ENCODE measurements at places on chromosomes 2 and 18.
A peak's percentile ranks its signal among the peaks of the same experiment; 100 is the strongest.

GRCh38 chr2:109555346-109555900, 58.3 kb downstream of the SEPTIN10 start:
- no peak for DNase-seq

DNA sequence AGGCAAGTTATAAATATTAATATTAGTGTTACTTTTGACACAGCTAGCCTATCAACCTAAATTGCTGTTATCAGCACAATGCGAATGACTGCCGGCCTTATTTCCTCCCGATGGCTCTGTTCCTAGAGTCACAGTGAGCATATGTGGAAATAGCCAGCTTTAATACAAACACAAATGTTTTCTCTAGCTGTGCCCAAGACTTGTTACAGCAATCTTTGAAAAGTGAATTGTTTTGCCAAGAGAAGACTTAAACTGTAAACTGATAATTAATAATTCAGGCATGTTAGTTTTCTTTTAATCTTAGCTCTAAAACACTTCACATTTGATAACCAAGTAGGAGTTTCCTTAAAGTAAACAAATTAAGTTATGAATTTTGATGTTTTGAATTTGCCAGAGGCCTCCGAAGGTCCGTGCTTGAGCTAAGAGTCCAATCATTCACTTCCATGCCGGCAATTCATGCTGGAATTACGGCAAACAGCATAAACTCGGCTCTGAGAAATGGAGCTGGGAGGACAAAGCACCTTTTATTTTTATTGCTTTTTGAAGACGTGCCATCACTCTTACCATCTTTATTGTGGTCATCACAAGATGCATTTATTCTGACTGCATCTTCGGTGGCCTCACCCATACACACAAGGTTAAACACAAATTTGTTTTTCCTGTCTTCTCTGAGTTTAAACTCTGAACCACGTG, 184.5 kb upstream of the CWC22 start:
- DNase-seq: no peak

- DNase-seq: no peak
Measured at GRCh38 chr2:18834341-18834740, 245.0 kb upstream of the NT5C1B start.

GRCh38 chr18:33579349-33580215, 1.6 kb downstream of the ASXL3 start:
- DNase-seq: no peak

- DNase-seq: no peak
Measured at GRCh38 chr2:126828491-126828890, 70.2 kb upstream of the TEX51 start.

GRCh38 chr2:202007983-202008354, 25.7 kb upstream of the FZD7 start:
- DNase-seq: no peak

DNA sequence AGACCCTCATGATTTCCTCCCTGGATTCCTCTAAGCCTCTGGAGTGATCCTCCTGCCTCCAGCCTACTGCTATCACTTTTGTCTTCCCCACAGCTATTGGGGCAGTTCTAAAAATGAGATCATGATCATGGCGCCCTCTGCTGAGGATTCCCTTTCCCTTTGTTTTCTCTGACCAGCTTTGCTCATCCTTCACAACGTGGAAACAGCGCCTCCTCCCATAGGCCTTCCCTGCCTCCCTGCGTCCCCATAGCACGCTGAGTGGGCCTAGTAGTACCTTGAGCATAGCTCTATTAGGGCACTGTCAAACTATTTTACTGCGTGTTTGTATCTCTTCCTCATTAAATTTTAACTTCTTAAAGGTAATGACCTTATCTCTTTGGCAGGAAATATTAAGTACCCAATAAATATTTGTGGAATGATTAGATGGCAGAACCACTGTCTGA, 207.0 kb upstream of the FANCL start:
- no peak for DNase-seq

DNA sequence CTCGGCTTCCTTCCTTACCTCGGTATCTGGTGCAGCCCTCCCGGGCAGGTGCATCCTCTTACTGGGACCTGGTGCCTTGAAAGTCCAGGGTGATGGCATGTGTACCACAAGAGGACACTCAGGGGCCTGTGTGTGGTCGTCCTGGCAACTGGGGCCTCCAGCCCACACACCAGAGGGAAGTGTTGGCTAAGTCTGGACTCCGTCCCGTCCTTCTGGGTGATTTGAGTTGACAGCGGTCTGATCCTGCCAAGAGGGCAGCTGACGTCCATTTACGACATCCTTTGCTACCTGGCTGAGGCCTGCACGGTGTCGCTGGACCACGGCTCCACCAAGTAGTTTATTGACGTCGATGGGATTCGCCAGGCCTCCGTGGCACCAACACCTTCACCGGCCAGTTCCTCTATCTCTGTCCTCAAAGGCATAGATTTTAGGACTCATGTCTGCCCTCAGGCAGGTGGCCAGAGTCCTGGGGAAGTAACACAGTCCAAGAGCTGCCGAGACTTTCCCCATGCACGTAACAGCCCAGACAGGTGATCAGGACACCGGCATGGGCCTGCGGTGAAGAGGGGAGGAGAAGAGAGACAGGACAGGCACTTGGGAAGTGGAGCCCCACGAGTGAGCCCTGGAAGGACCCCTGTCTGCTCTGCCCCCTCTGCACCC, 186.0 kb upstream of the HDAC4 start:
- DNase-seq: no peak

- DNase-seq: no peak
Measured at GRCh38 chr2:149027590-149028250, 10.8 kb upstream of the LYPD6B start.

- no peak for DNase-seq
Measured at GRCh38 chr18:58382446-58382845, 246.4 kb downstream of the ALPK2 start.

- DNase-seq: no peak
Measured at GRCh38 chr2:70746094-70746974, 21.7 kb downstream of the ADD2 start.

- no peak for DNase-seq
Measured at GRCh38 chr18:41227993-41228392, 727.0 kb upstream of the PIK3C3 start.

DNA sequence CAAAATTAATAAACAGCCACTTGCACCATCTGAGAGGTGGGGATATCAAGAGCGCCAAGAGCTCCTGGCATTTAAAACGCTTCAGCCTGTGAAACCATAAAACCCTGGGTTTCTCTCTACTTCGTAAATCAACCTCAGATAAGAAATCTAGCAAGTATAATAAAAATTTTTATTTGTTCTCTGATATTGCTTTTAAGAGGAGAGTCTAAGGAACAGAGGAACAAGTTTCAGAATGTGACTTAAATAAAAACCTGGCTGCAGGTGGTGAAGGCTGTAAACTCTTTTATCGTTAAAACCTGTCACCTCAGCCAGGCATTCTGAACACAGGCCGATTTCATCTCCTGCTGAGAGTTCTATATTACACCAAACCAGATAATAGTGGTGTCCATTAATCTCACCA, 9.9 kb downstream of the DYTN start:
- DNase-seq: no peak

- DNase-seq: no peak
Measured at GRCh38 chr2:173226899-173227698, 127.6 kb upstream of the CDCA7 start.

GRCh38 chr18:53698907-53699306, 525.6 kb downstream of the MBD2 start:
- DNase-seq: no peak

DNA sequence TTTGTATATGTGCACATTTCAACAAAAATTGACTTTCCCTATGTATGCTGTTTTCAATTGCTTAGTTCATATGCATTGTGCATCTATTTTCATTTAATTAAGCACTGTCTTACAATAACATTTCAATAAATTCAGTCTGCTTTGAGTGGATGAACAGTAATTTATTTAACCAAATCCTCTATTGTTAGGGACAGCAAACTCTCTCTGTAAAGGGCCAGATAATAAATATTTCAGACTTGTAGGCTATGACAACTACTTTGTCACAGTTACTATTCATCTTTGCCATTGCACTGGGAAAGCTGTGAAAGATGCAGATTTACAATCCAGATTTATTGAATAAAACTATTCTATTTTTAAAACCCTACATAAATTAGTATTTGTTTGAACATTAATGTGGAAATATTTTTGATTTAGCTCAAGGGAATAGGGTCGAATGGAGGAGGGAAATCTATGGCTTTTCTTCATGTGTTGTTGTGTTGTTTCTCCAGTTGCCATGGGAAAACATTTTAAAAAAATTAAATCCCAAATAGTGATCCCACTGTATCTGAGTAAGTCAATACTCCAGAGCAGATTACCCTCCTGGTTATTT, 14.2 kb upstream of the RAB27B start:
- DNase-seq: no peak

DNA sequence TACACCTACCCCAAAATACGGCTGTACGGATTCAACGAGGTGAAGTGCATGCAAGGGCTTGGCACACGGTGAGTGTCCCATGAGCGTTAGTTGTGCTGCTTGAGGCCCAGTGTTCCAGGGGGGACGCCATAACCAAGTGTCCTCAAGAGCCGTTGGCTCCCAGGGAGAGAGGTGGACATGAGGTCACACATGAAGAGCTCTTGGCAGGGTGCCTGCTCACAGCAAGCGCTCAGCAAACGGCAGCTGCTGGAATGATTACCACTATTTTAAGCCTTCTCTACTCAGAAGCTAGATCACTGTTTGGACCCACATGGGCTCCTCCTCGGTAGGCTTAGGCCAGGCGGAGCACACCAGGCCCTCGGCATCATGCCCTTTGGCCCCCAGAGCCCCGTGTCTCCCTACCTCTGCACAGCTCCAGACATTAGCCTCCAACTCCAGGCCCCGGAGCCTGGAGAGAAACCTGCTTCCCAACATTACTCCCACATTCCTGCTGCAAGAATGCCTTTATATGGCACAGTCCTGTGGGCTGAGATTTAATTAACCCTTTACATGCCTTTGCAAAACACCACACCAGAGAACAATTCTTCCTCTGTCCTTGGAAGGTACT, 68.4 kb upstream of the PPP1CB start:
- DNase-seq: peak; percentile 92

DNA sequence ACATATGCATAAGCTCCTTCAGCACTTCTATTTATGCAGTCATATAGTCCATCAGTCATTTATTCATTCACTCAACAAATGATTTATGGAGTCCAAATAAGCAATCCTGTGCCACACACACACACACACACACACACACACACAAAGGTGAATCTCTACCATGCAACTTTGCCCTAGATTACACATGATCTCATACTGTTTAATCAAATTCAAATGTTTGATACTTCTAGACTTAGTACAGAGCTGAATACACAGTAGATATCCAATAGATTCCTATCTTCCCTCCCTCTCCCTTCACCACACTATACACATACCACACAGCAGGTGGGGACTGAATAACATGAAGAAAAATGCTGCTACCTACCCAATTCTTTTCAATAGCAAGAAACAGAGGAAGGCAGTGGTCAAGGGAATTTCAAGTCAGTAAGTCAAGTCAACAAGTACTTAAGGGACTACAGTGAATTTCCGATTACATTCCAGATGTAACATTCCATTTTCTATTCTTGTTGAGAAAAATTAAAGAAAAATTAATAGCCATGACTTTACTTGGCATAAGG, 65.4 kb downstream of the EPG5 start:
- DNase-seq: no peak

DNA sequence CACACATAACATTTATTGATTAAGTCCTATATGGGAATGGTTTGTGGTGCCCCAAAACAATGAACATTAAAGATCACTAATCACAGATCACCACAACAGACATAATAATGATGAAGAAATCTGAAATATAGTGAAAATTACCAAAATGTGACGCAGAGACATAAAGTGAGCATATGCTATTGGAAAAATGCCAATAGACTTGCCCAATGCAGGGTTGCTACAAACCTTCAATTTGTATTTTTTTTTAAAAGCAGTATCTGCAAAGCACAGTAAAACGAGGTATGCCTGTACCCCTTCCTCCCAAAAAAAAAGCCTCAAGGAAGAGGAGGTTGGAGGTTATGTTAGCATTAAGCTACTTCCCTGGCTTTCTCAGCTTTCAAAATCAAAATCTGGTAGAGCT, 131.1 kb downstream of the RBMS1 start:
- DNase-seq: no peak

GRCh38 chr18:79069717-79070151, 540 bp downstream of the ATP9B start:
- DNase-seq: no peak

- peak; percentile 65 for DNase-seq
Measured at GRCh38 chr2:55761526-55761925, 67.9 kb upstream of the PNPT1 start.

- no peak for DNase-seq
Measured at GRCh38 chr2:119431155-119431975, at the start of gene TMEM37. TMEM37 (plus strand) TSS chr2:119431854; CDS start chr2:119431904, 50 bp downstream.

DNA sequence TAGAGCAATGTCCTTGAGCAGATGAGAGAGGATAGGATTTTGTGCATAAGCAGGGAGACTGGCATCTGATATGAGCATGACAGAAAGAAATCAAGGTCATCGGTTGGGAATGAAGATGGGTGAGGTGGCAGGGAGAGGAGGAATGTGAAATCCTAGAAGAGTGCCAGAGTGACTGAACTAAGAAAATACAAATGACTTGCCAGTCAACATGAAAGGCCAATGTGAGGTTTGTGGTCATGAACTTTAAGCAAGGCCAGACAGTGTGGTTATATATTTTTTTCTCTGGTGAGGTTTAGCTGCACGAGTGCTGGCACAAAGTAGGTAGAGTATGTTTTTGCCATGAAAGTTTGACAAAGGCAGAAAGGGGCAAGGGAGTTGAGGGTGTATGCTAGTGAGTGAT, 21.2 kb downstream of the QPCT start:
- DNase-seq: no peak

- DNase-seq: no peak
Measured at GRCh38 chr2:28453396-28453795, 42.5 kb upstream of the PLB1 start.

- DNase-seq: no peak
Measured at GRCh38 chr18:42914476-42914875, 201.0 kb downstream of the RIT2 start.

GRCh38 chr2:219737270-219737691, 109.9 kb downstream of the SLC4A3 start:
- no peak for DNase-seq

DNA sequence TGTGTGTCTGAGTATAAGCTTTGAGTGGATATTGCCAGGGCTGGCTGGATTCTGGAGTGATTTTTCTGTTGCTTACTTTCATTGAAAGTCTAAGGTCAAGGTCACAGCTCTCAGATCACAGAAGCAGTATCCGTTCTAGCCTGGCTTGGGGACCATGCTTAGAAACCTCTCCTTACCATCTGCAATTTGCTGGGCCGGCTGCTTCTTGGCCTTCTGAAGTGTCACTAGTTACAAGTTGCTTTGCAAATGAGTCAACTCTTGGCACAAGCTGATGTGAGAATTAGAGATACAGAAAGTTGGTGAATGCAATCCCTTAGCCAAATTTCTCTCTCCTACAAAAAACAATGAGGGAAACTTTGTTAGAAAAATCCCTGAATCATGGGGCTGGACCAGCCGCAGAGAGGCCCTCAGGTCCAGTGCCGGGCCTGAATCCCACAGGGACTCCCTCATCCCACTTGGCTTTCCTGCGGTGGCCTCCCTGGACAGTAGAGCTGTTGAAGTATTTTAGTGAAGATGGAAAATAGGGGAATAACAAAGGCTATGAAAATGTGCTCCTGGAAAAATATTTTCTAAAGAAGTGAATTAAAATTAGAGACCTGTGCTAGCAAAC, 92.7 kb upstream of the CNGA3 start:
- no peak for DNase-seq
